LNCaP clone FGC (cell line): ENCODE measurements at places on chromosomes 6 and 20.

GRCh38 chr6:141685416-141685815, 447.3 kb upstream of the GJE1 start:
- no peak for DNase-seq

DNA sequence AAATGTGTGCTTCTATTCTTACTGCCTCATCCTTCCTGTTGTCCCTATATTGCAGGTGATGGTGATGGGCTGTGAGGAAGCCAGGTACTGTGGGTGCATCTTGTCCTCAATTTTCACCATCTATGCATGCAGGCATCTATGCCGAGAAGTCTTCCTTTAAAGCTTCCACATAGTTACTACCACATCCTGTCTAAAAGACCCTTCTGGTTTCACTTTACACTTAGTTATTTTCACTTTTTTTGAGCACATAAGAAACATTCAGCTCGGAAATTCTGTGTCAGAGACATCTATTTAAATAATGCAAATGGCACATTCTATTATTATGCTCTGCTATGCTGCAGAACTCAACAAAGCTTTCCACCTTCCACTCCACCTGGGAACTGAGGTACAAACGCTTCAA, 28.2 kb upstream of the FABP7 start:
- DNase-seq, result no peak

DNA sequence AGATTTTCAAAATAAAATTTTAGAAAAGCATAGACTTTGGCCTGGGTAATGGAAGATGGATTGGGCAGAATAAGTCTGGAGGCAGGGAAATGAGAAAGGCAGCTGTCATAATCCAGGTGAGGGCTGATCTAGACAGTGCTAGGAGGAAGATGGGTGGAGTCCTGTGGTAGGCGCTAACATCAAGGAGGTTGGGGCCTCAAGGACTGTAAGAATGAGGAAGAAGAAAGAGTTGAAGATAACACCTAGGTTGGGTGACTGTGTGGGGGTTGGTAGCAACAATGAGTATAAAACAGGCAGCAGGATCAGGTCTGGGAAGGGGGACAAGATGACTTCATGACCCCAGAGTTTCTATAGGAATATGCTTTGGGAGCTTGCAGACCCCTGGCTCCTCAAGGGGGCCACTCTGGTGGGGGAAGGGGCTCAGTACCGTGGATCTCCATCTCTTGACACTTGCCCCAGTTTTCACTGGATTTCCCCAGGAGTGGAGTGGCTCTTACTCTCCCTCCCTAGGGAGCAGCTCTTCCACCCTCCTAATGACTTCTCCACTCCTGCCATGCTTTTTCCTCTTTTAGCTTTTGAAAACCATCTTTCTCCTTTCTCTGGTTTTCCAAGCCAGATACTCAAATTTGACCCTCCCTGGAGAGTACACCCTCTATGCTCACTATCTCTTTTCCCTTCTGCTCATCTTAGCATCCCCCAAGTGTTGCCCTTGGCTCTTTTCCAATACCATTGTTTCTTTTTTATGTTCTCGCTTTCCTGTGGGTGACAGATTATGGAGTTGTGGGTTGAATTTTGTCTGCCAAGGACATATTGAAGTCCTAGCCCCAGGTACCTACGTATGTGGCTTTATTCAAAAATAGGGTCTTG, 14.8 kb downstream of the TRIM31 start:
- no peak for DNase-seq

DNA sequence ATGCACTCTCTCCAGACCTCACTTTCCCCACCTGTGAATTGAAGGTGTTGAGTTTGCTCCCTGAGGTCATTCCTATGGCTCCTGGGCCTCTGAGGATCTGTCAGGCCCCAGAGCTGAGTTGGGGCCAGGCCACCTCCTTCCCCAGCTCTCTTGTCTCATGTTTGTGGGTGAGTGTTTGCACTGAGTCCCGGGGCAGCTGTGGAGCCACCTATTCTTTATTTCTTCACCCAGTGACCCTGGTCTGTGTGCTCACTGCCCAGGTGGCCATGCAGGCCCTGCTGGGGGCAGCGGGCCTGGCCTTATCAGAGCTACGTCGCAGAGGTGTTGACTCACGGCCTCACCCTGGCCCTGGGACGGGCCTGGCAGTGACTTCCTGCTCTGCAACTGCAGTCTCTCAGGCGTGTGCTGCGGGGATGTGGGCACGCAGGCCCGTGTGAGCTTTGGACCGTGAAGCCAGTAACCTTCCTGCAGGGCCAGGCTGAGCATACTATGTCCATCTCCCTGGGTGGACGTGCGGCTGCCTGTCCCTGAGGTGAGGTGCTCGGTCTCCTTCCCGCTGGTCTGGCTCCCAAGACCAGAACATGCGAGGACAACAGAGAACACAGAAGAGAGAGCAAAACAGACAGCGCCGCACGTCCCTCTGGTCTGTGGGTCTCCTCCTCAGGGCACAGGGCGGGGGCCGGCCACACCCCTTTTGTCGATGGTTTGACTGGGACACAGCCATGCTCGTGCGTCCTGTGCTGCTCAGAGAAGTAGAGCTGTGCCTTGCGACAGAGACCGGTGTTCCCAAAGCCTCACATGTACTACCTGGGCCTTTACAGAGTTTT, 12.1 kb downstream of the TMEM181 start:
- DNase-seq, result no peak

GRCh38 chr6:6090861-6091607, 84.3 kb upstream of the NRN1 start:
- no peak for DNase-seq

GRCh38 chr6:132961610-132962009, 147.2 kb downstream of the RPS12 start:
- no peak for DNase-seq

DNA sequence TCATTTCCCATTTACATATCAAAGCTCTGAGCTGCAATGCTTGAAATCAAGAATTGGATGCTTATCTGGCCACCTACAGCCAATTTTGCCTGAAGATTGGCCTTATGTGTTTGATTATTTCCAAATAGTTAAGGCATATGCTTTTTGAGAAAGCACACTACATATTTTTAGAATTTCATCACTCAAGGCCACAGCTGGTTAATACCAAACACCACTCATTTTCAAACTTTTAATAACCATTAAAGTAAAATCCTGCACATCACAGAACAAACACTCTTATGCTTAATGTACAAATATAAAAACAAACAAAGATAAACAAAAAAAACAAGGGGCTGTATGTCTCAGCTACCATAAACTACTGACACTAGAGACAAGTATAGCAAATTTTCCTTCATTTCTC, 96.9 kb upstream of the HMGCLL1 start:
- no peak for DNase-seq

DNA sequence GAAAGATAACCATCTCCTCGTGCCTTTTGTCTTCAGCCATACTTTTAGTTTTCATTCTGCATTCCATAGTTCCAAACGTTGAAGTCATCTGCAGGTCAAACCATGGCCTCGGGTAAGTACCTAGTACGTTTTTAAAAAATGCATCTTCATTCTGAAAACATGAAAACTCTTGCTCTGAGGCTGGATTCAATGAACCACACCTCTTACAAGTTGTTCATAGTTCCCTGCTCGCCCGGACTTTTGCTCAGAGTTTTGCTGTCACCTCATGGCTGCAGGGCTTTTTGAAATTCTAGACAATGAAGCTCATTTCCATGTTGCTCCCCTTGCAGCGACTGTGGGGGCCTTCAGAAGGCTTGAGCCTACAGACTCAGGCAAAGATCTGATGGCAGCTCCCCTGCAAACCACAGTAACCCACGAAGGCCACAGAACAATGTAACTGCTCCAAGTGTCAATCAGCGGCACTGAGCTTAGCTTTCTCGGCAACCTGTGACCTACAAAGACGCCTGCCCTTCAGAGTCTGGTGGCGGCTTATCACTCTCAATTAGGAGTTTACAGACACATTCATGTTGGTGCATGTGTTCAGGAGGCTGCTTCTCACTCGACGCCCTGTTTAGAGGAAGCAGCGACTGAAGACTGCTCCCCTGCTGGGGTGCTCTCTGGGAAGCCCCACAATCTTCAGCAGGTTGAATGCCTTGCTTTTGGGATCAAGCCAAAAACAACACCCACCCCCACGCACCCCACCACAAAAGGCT, 61.2 kb downstream of the FOXC1 start:
- no peak for DNase-seq

GRCh38 chr6:146876271-146877151, 277.7 kb downstream of the ADGB start:
- no peak for DNase-seq

DNA sequence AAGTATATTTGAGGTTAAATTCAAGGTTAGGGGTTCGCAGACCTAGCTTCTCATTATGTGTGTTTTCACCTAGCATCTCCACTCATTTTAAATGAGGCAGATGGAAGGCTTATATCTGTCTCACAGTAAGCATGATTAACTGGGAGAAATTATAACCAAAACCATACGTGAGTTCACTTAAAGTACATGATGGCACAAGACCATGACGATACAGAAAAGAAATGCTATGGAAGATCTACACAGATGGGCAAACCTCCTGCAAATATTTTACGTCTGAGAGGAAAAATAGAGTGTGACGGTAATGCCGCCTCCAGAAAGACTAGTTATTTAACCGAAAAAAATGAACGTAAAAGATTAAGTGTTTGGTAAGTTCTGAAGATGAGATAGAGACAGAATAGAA, 337.8 kb downstream of the FARS2 start:
- no peak for DNase-seq

GRCh38 chr6:30679765-30680535, 6.5 kb downstream of the PPP1R18 start:
- no peak for DNase-seq

- no peak for DNase-seq
Observed at GRCh38 chr6:136728976-136729515, 63.2 kb downstream of the MAP3K5 start.

- DNase-seq, result no peak
Observed at GRCh38 chr6:47646689-47647088, 51.7 kb upstream of the ADGRF4 start.

DNA sequence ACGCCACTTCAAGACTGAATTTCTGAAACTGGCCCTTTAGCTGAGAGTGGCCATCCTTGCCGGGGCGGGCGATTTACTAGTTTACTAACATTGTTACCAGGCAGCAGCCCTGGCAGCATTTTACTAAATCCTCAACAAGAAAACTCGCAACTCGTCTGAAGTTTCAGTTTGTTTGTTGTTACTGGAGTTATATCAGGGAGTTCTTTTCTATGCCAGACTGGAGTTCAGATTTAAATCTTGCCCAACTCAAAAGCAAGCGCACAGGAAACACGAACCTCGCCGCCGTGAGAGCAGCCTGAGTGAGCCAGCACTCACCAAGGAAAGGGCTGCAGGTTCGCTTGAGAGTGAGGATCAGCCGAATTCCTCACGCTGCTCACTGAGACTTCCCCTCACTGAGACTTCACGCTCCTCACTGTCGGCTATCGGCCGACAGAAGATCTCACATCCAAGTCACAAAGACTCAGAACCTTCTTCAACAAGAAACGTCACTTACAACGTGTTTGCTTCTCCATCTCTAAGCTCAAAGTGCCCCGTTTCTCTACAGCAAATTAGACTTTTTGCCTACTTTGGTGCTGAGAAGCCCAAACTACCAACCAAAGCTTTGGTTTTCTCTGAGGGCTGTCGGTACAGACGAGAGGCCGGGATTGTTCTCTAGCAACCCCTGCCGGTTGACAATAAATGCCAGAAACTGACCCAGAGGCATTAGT, 78.9 kb downstream of the OLIG3 start:
- no peak for DNase-seq

GRCh38 chr20:41065716-41066115, 37.1 kb downstream of the TOP1 start:
- DNase-seq, result no peak

GRCh38 chr6:12613811-12614210, 102.8 kb upstream of the PHACTR1 start:
- no peak for DNase-seq

- no peak for DNase-seq
Observed at GRCh38 chr20:25546048-25546447, 39.3 kb downstream of the NINL start.

DNA sequence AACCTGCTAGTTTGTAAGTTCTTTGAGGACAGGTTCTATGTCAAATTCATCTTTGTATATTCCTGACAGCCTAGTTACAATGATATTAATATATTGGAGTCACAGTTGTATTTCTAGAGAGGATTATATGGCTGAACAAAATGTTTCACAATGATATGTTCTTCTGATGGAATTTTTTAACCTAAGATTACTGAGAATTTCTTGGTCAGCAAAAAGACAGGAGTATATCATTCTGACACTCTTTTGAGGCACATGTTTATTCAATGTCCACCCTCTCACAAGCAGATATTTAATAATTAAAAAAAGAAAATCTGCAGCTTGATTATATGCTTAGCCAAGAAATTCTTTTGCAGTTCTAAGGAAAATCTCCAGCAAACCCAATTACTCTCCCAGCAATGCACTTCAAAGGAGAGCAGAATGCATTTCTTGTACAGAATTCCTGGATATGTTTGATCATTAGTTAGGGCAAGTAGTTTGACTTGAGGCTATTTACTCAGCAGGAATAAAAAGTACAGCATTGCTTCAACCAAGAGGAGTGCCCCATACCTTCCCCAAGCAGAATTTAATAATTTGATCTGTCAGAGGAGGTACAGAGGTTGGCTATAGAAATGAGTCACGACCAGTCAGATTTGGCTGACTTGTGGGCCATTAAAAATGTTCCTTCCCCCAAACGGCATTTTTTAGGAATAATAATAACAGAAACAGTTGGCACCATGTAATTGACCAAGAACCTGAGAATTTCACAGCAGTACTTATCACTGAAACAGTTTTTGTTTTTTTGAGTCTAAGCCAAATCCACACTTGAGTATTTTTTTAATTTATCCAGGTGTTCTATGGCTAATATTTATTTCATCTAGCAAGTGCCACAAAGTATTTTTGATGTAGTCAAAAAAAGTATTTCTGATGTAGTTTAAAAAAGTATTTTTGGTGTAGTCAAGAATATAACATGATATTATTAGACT, 508.1 kb upstream of the FLRT3 start:
- no peak for DNase-seq

GRCh38 chr6:80523531-80523997, 417.1 kb downstream of the BCKDHB start:
- no peak for DNase-seq

DNA sequence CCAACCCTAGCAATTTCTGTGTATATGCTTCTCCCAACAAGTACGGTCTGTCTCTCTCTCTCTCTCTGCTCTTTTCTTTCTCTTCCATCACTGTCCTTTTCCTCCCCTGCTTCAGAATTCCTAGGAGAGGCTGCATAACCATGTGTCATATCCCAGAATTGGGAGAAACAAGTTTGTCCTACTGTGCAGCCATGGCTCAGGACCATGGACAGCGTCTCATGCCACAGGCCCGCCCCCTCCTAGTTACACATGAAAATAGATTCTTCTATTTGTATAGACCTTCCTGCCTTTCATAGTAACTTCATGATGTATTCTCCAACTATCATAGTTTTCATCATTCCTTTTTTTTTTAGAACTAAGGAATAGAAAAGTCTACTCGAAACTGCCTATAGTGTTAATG, 98.0 kb downstream of the FNDC1 start:
- DNase-seq, result no peak

DNA sequence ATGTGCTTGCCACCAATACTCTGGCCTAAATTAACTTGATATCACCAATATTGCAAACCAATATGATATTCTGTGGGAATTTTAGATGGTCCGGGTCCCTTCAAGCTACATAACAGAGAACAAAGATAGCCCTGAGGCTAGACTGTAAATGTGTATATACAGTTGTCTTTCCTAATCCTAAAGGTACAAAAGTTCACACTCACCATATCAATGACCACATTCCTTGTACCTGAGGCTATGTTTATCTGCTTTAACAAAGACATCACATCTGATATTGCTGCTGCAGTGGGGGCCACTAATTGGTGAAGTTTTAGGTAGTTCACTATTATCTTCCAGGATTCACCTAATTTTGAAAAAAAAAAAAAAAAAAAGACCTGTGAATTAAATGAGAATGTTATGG, 38.6 kb upstream of the VGLL2 start:
- no peak for DNase-seq
